ENCODE measurements at places on chromosomes 1 and 21.

- DNase-seq = no peak
Measured at GRCh38 chr1:42700006-42700405, 17.8 kb downstream of the YBX1 start.

DNA sequence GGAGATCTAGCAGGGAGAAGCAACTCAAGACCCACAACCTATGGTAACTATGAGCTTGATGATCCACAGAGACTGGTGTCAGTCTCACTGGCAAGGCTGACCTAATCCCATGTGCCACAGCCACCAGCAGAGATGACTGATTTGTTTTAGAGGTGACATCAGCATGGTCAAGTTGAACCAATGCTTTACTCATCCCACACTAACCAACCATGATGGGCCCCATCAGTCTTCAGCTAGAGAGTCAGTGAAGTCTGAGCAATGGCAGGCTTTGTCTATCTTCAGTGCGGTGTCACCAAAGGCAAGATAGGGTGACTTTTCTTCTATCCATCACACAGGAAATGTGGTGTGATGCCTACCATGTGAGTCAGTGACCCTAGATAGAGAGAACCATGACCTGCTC lies 1470.7 kb downstream of the NCAM2 start:
- no peak for DNase-seq

- peak; percentile 45 for DNase-seq
Measured at GRCh38 chr21:14533499-14534428, 12.4 kb downstream of the SAMSN1 start.

- no peak for DNase-seq
Measured at GRCh38 chr1:39694026-39694425, 2.8 kb upstream of the HPCAL4 start.

GRCh38 chr1:183612407-183612806 lies 22.1 kb upstream of the NCF2 start:
- DNase-seq = no peak

DNA sequence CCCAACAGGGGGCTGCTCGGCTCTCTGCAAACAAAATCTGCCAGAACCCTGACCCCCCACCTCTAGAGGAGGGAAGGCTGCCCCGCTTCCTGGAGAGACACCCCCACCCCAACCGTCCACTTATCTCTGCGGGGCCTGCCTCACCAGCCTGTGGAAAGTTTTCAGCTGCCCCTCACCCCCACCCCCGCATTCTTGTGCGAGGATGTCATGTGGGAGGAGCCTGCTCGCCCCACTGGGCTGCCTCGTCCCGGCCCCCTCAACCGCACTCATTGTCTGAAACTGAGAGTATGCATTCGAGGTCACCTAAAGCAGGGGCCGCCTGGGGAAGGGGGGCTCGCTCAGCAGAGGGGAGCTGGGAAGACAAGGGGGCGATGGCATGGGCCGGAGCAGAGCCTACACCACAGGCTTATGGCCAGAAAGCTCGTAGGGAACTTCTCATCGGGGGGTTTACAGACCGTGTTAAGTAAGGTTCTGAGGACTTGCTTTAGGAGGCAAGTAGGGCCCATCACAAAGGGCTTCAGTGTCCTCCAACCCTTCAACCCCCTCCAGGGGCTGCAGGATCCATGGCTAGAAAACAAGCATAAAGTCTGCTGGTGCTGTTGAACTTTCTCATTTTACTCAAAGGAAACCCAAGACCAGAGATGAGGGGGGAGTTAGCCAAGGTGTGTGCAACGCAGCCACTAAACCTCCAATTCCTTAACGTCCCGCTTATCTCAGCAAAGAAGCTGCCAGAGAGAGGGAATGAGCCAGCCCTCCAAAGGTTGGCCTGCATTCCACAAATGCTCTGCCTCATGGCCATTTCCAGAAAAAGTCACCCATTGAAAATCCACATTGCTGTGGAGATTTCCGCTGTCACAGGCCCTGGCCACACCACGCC lies 9.4 kb downstream of the EPHA2 start:
- DNase-seq = peak; percentile 92

DNA sequence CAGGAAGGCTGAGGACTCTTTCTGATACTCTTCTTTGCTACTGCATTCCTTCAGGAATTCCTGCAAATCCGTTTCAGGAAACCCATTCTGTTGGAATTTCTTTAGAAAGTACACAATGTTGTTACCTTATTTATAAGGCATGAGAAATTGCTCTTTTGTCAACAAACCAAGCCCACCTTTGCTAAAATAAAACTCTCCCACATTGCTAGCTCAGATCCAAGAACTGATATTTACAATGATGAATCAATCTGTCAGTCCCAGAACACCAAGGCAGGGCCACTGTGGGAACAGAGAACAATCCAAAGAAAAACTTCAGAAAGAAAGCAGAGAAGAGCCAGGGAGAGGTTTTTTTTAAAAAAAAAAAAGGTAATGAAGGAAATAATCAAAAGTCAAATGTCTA lies 36.6 kb upstream of the LPAR3 start:
- no peak for DNase-seq

DNA sequence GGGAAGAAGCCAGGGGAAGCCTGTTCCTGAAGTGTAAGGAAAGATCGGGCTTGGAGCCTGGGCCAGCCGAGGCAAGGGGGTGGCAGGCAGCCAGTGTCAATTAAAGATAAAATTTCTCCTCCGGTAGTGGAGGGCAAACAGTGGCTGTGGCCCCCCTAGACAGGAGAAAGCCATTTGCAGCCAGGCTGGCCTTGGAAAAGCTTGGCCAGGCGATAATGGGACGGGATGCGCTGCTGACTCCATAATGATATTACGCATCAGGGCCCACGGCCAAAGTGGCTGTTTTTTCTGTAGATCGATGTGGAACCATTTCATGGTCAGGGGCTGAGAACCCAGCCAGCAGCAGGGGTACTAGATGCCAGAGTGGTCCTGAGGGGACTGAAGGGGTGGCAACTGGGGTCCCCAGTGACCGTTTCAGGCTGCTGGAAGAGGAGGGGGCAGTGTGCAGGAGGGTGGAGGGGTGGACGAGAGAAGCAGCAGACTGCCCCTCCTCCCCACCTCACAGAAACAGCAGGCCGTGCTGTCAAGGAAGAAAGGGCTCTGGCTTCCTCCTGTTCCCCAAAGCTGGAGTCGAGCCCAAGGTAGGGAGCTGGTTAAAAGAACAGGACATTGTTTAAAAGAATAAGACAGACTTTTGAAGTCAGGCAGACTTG lies 25.2 kb downstream of the KCNC4 start:
- no peak for DNase-seq

DNA sequence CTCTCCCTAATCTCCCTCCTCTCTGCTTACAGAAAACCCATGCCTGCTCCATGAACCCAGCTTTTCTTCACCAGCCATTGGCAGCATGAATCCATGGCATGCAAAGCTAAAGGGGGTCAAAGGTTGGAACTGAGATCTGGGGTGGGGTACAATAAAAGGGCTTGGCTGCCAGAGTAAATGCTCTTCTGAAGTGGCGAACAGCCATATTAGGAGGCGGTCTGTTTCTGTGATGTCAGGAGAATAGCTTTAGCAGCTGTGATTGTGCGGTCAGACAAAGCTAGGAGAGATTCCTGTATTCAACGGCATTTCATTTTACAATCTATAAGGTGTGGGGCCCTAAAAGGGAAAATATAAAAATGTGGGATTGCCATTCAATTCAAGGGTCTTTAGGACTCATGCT lies 71.7 kb upstream of the TMPRSS2 start:
- DNase-seq = no peak

- DNase-seq = no peak
Measured at GRCh38 chr1:200945111-200945510, 50.4 kb downstream of the INAVA start.

DNA sequence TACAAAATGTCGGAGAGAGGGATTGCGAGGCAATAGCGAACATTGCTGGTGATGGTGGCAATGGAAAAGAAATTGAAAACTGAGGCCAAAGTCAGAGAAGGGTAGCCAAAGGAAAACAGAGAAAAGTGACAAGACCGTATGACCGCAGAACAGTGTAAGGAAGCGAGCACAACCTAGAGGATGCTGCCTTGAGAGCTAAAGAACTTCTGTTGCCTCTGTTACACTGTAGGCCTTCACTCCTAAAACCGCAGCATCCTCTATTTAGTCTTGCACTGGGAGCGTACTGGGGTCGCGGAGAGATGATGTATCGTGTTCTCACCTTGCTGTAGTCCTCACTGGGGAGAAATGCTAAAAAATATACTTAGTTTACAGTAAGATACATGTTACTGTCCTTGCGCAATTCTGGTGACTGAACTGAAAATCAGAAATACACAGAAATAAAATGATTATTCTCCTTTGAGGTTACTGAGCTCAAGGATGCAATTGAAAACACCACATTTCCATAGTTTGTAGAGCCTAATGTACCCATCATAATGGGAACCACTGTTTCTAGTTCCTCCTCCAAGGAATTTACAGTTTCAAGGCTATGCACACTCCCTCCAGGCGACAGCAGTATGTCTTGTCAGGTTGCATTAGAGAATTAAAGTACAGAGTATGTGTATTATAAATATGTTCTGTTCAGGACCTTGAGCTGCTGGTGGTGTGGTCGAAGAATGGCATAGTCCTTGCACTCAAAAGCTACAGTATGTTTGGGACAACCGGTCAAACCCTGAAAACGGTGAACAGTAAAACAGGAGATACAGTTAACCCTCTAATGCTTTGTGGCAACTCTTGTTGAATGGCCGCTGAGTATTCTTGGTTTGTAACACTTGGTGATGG lies 1.3 kb downstream of the NEK7 start:
- DNase-seq = peak; percentile 35

DNA sequence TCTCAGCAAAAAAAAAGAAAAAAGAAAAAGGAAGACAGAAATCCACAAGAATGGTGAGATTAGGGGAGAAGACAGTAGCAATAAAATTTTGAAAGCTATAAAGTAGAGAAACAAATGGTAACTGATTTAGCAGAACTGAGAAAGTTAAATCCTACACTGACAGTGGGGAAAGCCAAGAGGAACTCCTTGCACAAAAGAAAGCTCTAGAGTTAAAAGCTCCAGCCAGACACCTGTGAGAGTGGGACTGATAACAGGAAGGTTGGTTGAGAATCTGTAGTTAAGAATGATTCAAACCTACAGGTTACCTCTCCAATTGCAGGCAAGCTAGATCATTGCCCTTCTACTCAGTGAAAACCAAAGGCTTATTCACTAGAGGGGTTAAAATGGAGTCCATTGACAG lies 23.6 kb downstream of the FBXO28 start:
- no peak for DNase-seq

- DNase-seq = peak; percentile 97
Measured at GRCh38 chr1:169113613-169114119, 7.2 kb downstream of the ATP1B1 start.

DNA sequence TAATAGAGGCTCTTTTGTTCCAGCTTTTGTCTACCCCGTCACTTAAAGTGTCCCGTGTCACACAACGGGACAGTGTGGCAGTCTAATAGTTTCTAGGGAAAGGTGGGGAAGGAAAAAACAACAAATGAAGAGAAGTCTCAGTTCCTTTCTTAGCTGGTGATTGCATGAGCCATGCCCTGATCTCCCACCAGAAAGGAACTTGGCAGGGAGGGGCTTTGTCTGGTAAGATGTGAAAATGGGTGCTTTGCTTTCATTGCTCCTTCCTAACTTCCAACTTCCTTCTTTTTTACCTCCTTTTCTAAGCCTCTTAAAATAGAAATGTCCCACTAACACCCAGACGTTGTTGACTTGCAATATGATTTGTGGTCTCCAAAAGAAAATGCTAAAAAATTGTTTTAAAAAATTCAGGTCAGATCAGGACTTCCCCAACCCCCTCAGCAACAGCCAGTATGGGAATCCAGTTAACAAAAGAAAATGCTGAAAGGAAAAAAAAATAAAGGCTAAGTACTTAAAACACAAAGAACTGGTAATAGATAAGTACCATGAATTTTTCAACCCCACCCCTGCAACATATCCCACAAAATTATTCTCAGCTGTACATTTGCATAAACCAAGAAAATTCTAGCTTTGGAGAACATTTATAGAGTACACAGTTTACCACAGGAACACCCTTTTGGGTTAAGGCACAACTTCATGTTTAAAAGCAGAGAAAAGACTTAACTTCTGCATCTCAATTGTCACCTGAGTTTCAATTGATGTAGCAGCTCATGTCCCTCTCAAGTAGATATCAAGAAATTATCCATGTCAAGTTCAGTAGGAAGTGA lies 106.2 kb downstream of the NIBAN1 start:
- DNase-seq = no peak

DNA sequence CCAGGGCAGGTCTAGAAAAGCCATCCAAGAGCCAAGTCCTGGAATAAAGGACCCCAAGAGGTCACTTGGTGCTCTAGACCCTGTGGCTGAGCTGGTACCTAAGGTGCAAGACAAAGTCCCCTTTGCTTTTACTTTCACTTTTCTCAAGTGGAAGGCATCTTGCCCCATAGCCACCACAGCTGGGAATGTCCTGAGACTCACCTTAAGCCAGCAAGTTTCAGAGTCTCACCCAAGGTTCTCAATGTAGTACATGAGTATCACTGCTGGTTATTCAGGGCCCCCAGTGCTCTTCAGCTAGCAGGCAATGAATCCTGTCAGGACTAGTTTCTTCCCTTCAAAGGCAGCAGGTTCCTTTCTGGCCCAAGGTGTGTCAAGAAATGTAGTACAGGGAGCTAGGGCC lies 67.5 kb downstream of the UROD start:
- DNase-seq = no peak

DNA sequence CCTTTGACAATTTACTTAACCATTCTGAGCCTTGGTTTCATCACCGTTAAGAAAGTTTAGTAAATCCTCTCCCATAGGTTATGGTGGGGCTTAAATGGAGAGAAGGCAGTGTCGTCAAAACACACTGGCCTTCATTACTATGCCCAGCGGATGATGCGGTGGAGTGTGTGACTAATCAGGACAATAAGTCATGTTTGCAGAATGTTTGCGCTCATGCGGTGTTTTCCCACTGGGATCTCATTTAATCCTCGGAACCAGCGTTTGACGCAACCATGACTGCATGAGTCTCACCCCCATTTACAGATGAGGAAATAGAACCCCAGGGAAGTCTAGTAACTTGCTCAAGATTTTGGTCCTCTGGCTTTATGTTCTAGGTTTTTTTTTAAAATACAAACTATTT lies 17.5 kb downstream of the SLC26A9 start:
- DNase-seq = peak; percentile 94

DNA sequence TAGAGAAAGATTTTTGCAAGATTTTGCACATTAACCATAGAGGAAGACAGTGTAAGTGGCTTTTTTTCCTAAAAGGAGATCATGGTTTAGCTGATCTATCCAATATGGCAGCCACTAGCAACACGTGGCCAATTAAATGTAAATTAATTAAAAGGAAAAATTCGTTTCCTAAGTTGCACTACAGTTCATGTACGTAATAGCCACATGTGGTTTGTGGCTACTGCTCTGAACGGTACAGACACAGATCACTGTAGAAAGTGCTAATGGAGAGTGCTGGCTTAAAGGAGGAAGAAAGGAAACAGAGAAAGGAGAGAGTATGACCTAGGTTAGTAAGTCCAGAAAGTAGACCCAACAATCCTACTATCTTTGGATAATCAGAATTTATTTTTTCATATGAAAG lies 170.8 kb downstream of the SIPA1L2 start:
- no peak for DNase-seq

GRCh38 chr1:93668951-93669350 lies 12.7 kb downstream of the BCAR3 start:
- no peak for DNase-seq

Measured in astrocyte (in vitro differentiated cells and primary cell).